ENCODE measurements at places on chromosomes 4 and X.

DNA sequence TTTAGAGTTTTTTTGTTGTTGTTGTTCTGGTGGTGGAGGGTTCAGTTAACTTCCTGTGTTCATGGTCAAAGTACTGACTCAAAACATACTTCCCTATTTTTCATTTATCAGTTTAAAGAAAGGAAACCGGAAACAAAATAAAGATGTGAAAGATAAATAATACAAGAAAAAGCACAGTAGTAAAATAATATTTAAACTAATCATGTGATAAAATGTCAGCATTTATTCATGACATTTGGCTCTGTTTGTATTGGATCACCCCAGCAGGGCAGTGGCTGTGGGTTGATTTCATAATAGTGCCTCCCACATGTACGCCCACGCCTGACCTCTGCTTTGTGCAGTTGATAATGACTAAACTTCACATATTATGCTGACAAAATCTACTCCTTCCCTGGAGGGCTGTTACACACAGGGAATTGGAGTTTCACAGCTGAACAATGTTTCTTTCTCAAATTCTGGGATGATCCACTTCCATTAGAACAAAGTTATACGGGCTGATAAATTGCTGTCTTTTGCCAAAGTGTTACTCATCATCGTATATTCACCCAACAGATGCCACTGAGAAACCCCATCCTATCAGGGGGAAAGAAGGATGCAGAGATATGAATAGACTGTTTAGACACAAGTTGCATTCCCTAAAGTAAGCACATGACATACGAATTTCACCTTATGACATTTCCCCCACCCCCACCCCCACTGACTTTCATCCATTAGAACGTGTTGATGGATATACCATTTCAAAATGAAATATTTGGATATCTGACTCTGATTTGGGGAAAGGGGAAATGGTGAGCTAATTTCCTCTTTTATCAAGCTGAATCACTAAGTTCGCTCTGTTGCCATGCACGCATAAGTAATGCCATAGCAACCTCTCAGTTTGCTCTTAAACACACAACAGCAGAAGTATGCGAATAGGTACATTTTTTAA, 48.3 kb downstream of the AMELX start:
- DNase-seq, result peak; percentile 46

DNA sequence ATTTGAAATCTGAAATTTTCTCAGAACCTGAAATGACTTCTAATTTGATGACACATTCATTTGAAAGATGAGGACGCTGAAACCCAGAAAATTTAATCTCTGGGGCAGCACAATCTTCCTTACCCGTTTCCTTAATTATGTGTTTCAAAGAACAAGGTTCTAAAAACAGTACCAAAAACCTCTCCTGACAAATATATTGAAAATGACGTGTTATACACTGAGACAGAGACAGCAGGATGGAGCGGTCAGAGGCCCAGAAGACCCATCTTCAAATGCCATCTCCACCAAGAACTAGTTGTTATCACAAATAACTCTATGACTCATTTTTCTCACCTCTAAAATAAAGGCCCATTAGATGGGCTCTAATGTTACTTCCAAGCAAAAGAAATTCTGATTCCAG, 177.3 kb downstream of the NSUN7 start:
- no peak for DNase-seq

GRCh38 chr4:10130178-10130888, 13.7 kb upstream of the WDR1 start:
- no peak for DNase-seq

- no peak for DNase-seq
Measured at GRCh38 chr4:180932370-180933001, 1310.7 kb upstream of the TENM3 start.

DNA sequence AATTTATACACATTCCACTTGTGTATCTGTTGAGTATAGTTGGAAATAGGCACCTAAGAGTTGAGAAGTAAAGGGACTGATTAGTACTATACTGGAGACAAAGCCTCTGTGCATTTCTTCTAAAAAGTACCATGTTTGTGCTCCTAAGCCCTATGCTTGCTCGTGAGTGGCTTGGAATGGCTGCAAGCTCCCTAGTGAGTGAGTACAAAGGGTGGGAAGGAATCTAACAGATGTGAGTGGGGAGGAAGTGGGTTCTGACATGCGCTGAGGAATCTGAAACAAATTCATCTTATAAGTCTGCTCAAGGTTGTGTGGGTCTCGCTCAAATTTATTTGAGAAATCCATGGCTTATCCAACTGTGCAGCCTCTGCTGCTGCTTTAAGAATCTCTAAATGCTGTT, 13.3 kb downstream of the SPCS3 start:
- no peak for DNase-seq

DNA sequence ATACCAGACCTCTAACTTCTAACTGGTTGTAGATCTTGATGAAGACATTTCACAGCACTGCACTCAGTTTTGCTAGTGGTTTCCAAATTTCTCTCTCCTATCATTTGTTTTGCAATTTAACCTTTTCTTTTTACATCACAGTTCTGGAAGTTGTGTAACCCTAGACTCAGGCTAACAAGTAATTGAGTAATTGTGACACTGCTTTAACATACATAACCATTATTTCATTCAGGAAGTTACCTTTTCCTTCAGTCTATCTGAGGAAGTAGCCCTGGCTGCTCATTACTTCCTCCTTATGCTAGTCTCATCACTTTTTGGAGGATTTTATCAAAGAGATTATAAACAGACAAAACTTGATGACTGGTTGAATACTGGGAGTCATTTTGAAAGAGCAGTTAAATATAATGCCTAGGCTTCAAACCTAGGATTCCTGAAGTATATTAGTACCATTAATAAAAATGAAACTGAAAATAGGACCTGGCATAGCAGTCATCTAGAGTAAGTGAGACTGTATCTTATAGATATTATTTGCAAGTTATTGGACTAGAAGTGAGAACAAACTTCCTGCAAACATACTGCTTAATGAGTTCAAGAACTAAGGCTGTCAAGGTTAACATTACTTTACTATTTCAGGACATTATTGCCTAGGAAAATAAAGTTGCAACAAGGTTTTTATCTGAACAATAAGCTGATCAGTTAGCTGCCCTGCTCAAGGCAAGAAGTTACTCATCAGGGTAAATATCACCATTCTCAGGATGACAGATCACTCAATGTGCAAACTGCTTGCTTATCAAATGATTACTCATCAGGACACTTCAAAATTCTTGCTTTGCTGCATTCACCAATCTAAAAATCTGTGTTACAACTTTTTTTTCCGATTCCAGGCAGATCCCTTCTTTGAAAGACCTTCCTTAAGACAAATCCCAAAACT, 25.6 kb upstream of the TEX13C start:
- DNase-seq, result no peak

DNA sequence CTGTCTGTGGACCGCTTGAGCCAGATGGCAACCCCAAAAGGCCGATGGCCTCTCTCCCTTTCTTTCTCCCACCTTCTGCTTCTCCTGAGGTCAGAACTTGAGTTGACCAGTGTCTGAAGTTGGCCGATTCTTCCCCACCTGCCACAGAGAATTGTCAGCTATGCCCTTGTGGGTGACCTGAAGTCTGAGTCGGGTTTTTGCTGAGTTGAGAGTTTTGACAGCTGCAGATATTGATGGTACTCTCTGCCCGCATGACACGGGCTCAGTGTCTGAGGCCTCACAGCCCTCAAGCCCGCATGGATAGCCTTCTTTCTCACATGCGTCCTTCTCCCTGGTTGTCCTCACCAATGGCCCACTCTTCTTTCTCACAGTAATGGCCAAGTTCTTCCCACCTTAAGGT, 111.0 kb downstream of the EFNB1 start:
- no peak for DNase-seq

DNA sequence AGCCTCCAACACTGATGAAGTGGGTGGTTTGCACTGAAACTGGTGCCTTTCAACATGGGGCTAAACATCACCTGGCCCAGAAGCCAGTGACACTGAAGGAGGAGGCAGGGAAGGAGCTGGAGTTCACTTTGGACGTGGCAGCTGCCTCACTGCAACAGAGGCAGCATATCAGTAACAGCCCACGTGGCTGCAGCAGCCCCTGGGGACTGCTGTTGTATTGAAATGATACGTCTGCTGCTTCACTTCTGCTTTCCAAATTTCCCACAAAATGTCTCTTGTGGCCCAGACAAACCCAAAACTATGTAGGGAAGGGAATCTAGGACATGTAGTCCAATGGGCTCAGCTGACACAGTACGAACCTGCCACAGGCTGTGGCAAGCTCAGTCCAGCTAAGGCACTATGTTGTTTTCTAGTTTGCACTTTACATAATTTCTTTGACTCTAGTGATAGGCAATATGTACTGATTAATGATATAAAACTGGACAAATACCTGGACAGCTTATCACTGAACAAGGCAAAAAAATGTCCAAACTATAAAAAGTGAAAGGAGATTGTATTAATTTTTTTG, 84.7 kb upstream of the RAPGEF2 start:
- DNase-seq, result no peak

- no peak for DNase-seq
Measured at GRCh38 chr4:148344352-148344751, 97.9 kb downstream of the NR3C2 start.

DNA sequence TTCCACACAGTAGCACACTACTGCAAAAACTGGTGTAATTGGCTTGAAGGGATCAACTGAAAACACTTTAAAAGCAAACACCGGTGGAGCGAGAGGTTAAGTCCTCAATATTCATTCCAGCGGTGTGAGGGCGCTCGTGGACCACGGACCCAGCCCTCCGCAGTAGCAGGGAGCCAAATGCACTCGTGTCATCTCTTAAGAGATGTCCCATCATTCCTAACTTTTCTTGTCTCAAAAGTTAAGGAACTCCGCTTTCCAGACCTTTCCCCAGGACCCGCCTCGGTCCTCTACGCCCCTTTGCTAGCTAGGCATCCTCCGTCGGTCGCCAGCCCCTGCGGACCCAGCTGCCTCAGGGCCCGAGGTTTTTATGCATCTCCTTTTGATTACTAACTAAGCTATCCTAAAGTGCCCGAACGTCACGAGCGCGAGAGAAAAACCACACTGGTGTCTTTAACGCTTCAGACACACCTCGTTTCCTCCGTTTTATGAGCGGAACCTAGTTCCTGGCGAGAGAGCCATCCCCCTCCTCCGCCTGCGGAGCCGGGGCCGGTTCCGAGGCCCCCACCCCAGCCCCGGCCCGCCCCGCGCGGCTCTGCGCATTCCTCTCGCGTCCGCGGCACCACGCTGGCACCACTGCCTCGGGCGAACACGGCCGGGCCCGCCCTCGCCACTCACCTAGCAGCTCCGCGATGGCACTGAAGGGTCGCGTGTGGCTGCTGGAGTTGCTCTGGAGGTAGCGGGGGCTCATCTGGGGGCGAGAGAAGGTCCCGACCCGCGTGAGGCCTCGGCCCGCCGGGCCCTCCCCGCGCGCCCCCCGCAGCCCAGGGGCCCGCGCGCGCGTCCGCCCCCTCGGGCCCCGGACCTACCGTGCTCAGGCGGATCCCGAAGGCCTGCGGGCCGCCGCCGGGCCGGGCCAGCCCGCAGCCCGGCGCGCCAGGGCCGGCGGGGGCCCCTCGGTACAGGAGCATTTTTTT, 723 bp downstream of the MORC4 start:
- peak; percentile 64 for DNase-seq

DNA sequence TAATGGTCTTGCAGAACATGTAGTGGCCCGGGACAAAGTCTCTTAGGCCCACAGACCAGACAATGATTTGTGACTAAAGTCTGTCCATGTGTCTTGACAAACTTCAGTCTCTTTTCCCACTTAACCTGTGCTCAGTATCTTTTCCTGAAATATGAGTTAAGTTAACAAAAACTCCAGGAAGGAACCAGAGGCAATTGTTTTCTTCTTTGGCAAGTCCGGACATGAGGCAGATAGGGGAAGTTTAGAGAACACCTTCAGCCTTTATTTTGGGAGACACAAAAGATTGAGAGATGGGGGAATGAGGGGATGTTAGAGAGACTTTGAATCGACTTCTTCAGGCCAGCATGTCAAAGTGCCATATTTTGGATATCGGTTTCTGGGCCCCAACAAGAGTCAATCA, 80.2 kb upstream of the FRMPD4 start:
- DNase-seq, result no peak

- DNase-seq, result no peak
Measured at GRCh38 chr4:54730581-54730980, 72.8 kb downstream of the KIT start.

- DNase-seq, result no peak
Measured at GRCh38 chr4:101259876-101260275, 87.5 kb downstream of the PPP3CA start.

DNA sequence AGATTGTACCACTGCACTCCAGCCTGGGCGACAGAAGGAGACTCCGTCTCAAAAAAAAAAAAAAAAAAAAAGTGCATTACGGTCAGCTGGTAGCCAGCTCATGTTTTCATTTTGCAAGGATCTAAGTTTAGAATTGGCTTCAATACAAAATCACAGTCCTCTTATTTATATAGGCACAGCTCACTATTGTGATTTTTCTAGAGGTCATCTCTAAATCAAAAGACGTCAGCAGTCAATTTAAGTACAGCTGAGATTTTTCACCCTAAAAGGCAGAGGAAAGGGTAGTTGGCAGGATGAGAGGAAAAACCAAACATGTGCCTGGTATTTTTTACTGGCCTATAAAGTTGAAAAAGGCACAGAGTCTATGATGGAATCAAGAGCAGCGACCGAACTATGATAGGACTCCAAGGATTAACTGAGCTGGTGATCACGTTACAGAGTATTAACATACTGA, 30.8 kb downstream of the ASB5 start:
- no peak for DNase-seq

DNA sequence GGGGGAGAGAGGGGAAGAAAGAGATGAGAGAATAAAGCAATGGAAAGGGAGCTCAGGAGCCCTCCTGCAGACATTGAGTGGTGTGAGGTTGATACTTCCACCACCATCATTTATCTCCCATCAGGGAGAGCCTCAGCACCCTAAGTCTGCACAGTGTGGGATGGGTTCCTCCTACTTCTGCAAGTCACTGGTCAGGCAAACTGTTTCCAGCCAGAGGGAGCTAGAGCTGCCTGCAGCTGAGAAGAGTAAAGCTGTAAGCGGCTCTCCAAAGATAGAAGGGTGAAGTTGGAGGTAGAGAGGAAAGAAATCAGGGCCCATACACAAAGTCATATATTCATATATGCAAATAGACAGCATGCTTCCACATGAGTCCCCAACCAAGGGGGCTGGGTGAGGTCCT, 21.9 kb upstream of the ZNF81 start:
- DNase-seq, result no peak

GRCh38 chr4:17809667-17810066, 890 bp downstream of the DCAF16 start:
- no peak for DNase-seq

DNA sequence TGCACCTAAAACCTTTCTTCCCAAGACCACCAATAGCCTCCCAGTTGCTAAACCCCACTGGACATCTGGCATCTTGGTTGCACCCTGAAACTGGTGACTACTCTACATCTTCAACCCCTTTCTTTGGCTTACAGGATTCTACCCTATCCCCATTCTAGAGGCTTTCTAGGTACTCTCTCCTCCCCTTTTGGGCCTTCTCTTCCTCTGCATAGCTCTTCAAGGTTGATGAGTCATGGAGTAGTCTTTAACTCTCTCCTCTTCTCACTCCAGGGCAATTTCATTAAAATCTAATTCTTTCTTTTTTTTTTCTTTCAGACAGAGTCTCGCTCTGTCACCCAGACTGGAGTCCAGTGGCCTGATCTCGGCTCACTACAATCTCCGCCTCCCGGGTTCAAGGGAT, 16.8 kb downstream of the APOO start:
- no peak for DNase-seq

- peak; percentile 37 for DNase-seq
Measured at GRCh38 chr4:56757261-56757746, 64.2 kb downstream of the SPINK2 start.

- DNase-seq, result no peak
Measured at GRCh38 chrX:13258725-13259124, 61.1 kb downstream of the ATXN3L start.

All from mucosa of descending colon (tissue), 3 donors.